ENCODE measurements at places on chromosomes 3 and 15.

- no peak for DNase-seq
Measured at GRCh38 chr3:32842531-32842931, 24.7 kb downstream of the TRIM71 start.

- no peak for DNase-seq
Measured at GRCh38 chr3:178300441-178300959, 235.7 kb upstream of the KCNMB2 start.

DNA sequence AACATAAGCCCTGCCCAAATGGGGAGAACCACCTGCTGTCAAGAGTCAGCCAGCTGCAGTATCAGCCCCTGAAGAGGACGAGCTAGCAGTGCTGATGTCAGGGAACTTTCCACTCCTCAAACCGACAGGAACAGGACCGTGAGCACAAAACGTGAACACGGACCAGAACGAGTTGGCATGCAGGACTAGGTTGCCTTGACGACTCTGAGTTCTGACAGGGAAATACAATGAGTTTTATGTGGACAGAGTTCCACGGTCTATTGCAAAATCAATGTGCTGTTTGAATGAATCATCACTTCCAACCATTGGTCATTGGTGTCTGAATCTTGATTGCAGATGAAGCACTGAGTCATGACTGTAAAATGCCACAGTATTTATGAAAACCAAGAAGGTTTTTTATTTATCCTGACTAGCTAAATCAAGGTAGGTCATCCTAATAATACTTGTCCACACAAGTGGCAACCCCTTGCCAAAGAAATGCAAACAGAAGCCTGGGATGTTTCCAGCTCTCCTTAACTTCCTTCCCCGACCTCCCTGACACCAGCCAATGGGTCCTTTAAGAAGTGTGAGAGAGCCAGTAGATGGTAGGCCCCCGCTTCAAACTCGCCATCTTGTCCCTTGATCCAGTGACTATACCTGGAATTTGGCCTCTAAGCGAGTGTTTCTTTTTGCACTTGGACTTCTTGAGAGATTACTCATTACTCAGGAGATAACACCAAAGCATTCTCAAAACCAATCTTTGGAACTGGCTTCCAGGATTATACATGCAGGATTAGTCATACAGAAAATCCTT lies 119.6 kb downstream of the ASB7 start:
- no peak for DNase-seq

DNA sequence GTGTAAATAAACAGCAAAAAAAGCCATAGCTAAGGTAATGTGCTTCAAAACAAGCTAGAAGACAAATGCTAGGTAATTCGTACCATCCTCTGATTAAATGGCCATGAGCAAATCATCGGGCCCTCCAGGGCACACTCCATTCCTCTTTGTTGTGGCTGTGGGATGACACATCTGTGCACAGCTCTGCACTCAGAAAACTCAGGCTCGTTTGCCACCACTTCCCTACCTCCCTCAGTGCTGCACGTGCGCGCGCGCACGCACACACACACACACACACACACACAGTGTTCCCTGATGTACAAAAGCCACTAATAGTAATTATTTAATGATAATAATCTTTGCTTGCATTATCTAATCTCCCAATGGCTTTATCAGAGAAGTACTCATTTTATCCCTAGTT lies 336.6 kb downstream of the FEZF2 start:
- no peak for DNase-seq

Data from activated naive CD4-positive, alpha-beta T cell (primary cell).